Activated CD4-positive, CD25-positive, alpha-beta regulatory T cell (primary cell): ENCODE measurements at places on chromosomes 7 and 10.
A peak's percentile ranks its signal among the peaks of the same experiment; 100 is the strongest.

DNA sequence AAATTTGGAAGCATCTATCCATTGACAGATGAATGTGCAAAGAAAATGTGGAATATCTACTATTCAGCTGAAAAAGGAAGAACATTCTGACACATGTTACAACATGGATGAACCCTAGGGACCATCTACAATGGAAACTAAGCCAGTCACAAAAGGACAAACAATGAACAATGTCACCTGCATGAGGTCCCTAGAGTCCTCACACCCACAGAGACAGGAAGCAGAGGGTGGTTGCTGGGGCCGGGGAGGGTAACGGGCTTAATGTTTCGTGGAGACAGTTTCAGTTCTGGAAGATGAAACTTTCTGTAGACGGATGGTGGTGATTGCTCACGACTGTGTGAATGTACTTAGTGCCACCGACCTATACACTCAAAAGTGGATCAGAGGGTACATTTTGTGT is 282.9 kb downstream of the ADARB2 start:
- no peak for DNase-seq

- DNase-seq = no peak
Observed at GRCh38 chr7:105014693-105015389, 836 bp downstream of the KMT2E start.

GRCh38 chr10:4809156-4809555 is 16.9 kb upstream of the AKR1E2 start:
- no peak for DNase-seq

- DNase-seq = no peak
Observed at GRCh38 chr10:42984035-42984610, 92.7 kb upstream of the RET start.

DNA sequence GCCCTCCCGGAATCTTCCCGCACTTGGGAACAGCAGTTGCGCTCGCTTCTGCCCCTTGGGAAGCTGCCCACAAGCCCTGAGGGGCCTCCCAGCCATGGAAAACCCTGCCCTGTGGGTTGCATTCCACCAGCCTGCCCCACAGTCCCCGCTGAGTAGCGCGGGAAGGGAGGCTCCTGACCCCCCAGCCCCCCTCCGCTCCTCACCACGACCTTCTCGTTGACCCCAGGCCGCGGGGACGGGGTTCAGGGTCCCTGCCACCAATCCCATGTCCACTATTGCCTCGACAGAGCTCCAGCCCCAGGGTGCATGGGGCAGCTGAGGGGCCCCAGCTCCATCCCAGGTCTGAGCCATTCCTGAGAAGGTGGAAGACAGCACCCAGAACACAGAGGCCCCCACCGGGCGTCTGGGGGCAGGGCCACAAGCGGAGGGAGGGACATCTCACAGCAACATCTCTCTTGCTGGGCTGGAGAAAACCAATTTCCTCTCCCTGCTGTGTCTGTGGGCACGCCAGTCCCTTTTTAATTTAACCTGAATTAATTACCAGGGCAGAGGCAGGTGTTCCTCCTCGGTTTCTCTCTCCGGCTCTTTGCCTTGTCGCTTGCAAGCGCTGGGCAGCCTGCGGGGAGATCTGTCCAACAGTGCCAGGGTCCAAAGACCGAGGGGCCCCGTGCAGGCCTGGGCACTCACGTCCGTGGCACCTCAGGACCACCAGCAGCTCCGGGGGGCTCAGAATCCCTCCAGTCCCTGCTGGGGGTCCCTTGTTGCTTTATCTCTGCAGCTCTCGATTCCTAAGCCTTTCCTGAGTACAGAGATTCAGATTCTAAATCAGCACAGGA is 57.9 kb downstream of the FOXL3 start:
- DNase-seq = no peak

DNA sequence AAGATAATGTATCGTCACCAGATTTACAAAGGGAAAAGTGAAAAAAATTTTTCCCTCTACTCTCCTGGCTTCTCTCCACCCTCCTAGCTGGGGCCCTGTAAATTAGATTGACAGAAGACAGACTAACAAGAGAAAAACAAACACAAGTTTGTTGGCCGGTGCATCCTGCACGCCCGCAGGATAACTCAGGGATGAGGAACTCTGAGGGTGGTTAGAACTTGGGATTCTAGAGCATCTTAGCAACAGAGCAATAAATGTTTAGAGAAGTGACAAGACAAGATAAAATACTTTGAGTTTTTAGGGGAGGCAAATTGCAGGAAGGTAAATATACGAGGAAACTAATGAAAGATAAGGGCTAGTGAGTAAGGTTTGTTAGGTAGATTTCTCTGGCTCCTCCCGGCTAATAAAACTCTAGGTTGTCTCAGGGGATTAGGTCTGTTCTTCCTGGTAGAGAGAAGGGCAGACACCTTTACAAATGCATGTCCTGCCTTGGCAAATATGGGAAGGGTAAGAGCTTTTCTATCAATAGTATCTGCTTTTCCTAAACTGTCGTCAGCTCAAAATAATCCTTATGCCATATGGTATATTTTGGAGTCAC is 4.3 kb upstream of the UCN3 start:
- DNase-seq = no peak

- peak; percentile 13 for DNase-seq
Observed at GRCh38 chr7:43649755-43650274, 66.9 kb downstream of the STK17A start.

DNA sequence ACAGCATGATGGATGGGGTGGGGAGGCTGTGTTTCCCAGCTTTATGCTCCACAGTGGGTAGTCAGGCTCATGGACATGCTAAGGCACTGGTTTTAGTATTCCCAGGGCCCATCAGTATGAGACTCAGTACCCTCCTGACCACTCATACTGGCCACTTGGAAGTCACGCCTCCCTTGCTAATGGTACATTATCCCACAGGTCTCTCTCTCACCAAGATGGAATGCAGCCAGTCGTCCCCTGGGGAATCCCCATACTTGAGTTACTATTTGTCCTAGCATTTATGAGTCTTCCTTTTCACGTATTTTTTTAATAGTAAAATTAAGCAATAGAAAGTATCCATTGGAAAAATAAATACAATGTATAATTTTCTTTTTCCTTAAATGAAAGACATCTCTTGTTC is 80.6 kb upstream of the TBX20 start:
- DNase-seq = no peak
